HT-29 (cell line): ENCODE measurements at places on chromosomes 4 and X.

DNA sequence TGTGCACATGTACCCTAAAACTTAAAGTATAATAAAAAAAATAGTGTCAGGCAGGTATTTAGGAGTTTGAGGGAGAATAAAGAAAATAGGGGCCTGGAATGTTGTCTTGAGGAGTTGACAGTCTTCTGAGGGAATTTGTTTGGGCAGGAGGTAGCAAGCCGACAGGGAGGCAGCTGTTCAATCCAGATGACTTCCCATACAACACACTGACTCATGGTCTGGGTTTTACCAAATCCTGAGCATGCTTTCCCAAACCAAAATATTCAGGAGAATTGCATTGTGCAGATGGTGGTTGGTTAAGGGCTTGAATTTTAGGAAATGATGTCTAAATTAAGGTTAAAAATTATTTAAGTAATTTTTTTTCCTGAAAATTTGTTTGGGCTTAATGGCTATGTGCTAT is 430.0 kb downstream of the INPP4B start:
- DNase-seq: no peak

DNA sequence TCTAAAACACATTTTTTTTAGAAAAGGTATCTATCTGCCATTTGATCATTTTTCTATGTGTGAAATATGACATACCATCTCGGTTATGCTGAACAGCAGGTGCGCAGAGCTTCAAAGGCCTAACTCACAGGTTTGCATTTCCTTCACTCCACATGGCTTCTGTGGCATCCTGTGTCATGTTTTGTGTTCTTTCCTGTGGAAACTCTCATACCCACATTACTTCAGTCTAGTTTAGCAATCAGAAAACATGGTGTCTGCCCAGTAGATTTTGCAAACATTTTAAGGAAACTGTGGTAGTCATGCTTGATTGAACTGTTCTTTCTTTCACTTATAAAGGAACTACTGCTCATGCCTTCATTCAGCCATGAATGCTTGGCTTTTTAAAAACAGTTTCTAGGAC is 11.3 kb upstream of the ARAP2 start:
- DNase-seq: no peak

GRCh38 chr4:18463987-18464559 is 442.5 kb upstream of the LCORL start:
- no peak for DNase-seq

- DNase-seq: no peak
Observed at GRCh38 chr4:18049446-18049845, 27.9 kb upstream of the LCORL start.

GRCh38 chr4:29081234-29081955 is 1638.8 kb upstream of the PCDH7 start:
- DNase-seq: peak; percentile 3

GRCh38 chr4:53929311-53929710 is 135.1 kb downstream of the CHIC2 start:
- no peak for DNase-seq

DNA sequence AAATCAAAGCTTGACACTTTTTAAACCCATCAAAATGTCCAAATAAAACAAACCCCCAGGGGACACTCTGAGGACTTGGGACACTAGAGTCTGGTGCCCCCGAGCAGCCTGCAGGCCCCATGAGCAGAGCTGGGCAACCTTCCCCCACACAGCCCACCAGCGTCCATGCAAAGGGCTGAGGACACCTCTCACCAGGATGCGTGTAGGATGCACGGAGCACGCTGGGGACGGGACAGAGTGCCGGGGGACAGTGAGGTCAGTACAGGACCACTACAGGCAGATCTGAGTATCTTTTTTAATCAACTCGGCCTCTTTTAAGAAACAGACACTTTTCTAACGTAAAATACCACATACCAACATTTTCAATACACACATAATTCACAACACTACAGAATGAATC is 6.9 kb downstream of the GAK start:
- no peak for DNase-seq

- peak; percentile 83 for DNase-seq
Observed at GRCh38 chr4:38385093-38386004, 278.6 kb upstream of the KLF3 start.

GRCh38 chrX:88604433-88605221 is 142.4 kb upstream of the CPXCR1 start:
- DNase-seq: no peak

DNA sequence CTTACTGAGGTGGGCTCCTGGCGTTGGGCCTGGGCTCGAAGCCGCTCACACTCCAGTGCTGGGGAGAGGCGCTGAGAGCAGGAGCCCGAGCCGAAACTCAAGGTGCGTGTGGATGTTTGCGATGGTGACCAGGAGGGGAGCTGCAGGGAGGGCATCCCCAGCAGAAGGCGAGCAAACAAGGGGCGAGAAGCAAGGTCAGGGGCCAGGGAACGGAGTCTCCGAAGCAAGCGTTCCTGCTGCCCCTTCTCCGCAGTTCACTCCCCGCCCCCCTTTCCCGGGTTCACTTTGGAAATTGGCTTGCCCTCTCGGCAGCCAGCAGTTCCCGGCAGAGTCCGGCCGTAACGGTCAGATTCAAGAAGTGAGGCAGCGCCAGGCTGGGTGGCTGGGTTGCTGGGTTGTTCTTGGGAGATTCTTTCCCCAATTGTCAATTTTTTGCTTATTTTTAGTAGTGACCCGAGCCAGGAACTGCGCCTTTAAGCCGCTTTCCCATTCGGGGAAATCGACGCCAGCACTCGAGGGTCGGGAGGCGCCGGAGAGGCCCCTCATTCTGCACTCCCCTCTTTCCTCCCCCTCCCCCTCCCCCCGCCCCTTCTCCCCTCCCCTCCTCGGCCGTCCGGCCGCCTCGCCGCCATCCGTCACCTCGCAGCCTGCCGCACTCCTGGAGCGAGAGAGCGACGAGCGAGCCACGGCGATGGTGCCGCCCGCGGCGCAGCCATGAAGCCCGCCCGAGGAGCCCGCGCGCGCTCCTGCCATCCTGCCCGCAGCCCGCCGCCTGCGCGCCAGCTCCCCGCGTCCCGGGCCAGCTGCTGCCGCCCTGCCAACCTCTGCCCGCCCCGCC is at the start of gene FRMPD3:
FRMPD3 (plus strand) TSS at position 655 of the 838 bp plus-strand sequence. CDS start 76,937 bp downstream, outside the sequence.
- peak; percentile 19 for DNase-seq

DNA sequence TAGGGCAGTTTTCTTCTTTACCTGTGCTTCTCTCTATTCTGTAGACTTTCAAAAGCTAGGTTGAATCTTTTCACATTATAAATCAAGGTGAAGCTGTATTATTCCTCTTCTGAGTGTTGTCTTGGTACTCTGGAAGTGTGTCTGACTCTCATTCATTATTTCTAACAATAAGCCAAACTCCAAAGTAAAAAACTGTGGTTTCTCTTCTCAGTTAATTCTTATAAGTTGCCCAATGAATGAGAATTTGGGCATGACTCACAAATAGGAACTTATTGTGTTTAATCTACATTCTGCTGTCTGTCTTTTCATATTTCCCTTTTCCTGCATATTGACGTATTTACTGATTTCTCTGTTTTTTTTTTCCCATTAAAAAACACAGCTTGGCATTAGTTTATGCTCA is 714.5 kb downstream of the CCSER1 start:
- no peak for DNase-seq

DNA sequence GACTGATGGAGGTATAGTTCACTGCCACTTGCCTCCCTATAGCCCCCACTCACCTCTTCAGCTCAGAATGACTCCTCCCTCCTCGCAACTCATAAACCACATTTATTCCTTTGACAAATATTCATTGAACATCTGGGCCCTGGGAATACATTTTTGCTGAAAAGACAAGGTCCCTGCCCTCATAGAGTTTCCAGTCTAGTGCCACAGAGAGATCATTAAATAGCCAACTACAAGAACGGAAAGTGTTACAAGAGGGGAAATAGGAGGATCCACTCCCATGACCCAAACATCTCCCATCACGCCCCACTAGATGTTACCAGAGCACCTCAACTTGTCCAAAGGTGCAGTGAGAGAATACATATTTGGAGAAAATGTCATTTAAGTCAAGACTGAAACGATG is 3.2 kb upstream of the KLF3 start:
- no peak for DNase-seq

DNA sequence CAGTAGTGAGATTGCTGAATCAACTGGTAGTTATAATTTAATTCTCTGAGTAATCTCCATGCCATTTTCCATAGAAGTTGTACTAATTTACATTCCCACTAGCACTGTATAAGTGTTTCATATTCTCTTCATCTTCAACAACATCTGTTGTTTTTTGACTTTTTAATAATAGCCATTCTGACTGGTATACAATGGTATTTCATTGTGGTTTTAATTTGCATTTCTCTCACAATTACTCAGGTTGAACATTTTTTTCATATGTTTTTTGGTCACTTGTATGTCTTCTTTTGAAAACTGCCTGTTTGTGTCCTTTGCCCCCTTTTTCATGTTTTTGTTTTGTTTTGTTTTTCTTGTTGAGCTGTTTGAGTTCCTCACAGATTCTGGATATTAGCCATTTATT is 880.2 kb downstream of the RAPGEF2 start:
- no peak for DNase-seq

GRCh38 chr4:75786938-75787337 is 62.6 kb downstream of the USO1 start:
- no peak for DNase-seq

DNA sequence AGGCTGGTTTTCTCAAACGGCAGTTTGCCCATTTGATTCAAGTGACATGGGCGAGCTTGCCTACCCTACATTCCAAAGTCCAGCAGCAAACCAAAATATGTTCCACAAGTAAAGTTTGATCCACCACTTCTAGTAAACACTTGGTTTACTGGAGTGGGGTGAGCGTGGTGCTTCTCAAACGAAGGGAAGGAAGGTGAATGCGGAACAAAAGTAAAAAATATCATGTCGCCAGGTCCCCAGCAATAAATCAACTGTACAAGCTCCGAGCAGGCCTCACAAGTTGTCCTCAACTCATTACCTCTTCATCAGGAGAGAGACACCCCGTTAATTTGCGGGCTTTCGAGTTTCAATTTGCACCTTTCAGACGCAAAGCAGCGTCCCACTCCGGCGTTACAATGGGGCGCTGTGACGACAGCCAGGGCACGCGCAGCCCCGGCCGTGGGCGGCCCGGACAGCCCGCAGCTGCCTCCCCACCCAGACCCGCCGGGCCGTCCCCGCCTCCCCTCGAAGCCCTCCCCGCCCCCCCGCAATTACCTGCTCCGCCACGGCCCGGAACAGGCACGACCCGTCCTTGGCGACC is 1.0 kb downstream of the OTUD4 start:
- DNase-seq: peak; percentile 75

DNA sequence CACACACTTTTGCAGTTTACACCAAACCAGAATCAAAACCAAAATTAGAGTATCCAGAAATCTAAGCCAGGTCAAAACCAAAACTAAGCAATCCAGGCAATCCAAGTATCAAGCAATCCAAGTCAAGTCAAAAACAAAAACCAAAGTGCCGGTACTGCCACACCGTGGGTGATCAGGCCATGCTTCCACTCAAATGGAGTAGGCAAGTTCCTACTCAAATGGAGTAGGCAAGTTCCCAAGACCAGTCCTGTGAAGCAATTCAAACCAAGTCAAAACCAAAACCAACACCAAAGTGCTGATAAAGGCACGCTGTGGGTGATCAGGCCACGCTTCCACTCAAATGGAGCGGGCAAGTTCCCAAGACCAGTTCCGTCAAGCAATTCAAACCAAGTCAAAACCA is 31.3 kb downstream of the MID1 start:
- no peak for DNase-seq

DNA sequence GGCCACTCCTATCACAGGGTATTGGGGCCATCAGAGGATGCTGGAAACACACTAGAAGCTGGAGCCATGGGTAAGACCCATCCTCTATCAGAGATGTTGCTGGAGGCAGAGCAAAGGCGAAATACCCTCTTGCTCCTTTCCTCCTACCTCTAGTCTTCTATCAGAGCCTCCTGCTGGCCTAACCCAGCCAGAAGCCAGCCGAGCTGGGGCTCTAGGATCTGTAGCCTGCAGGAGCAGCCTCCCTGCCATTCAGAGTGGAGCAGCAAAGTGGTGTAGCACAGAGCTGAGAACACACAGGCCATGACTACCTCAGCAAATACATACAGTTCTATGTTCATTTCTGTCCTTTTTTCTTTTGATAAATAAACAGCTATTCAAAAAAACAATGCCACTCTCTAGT is 35.7 kb downstream of the GATB start:
- no peak for DNase-seq

DNA sequence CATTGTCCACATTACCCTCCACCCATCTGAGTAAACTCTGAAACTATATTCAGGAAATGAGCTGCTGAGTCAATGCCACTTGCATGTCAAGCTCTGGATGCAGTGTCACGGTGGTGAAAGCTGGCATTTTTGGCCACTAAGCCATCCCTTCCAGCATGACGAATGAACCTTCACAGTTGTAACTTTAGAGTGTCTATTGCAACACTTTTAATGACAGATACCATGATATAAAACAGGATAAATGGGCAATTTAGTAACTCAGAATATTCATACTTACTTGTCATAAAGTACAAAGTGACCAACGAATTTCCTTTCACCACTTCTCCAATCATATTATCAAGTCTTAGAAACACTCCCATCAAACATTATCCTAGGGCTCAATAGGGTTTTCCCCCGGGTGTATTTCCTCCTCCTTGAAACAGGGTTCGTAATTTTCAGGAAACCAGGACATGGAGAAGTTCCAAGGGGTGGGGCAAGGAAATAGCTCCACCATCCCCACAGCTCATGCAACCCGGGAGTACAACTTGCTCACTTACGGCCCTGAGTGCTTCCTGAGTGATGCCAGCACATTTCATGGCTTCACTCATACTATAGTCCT is 73.1 kb downstream of the MTHFD2L start:
- peak; percentile 59 for DNase-seq

DNA sequence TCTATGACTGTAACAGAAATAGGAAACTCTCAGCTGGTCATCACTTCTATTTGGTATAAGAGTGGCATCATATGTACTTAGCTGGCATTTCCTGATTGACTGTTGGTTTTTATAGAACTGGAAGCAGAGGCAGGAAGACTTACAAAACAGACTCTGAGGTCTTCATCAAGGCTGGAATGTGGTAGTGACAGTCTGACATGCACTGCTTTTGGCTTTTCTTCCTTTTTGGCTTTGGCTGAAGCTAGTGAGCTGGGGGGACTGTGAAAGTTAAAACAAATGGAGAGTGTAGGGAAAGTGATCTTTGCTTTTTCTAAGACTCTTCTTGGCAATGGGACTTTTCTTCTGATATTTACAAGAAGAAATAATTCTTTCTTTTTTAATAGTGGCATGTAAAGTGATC is 121.1 kb upstream of the SLC4A4 start:
- no peak for DNase-seq

- peak; percentile 27 for DNase-seq
Observed at GRCh38 chr4:93828995-93829819, 654 bp downstream of the ATOH1 start.

DNA sequence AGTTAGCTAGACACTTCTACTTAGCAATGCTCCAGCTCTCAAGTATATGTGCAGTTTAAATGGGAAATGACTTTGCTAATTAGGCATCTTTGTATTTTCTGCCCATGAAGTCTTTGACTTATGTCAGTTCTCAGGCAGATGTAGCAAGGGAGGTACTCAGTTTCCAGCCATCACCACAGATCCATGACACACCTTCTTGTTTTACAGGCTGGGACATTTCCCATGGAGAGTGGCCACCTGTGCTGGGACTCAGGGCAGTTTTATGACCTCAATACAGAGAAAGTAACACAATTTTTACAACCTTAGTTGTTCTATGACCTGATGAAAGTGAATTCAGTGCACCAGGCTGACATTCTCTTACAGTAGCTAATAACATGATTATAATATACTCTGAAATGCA is 280.7 kb upstream of the GK2 start:
- DNase-seq: no peak
